ENCODE measurements at places on chromosomes 7 and 10. TPM values are rescaled to one million over a fixed set of nuclear protein-coding genes. Genes with fewer than 3 reads are reported as not detected.

The PLXNA4 gene
- 32.5 TPM for total RNA-seq

The PDE1C gene
- 3.2 TPM for total RNA-seq

The TRDMT1 gene
- total RNA-seq: 13.4 TPM

The HKDC1 gene
- total RNA-seq: 2.0 TPM

The HTR5A gene
- total RNA-seq: not detected

The ACTL6B gene
- not detected for total RNA-seq

The EGR2 gene
- total RNA-seq: 0.32 TPM

The HNRNPA2B1 gene
- total RNA-seq: 168 TPM

The GRM3 gene
- total RNA-seq: not detected

The DOCK1 gene
- total RNA-seq: 69.2 TPM

The CHRM2 gene
- total RNA-seq: not detected

The HABP2 gene
- total RNA-seq: not detected

The OPALIN gene
- not detected for total RNA-seq

The SFRP4 gene
- total RNA-seq: 23.7 TPM

The ASB13 gene
- total RNA-seq: 42.9 TPM

The NAT16 gene
- total RNA-seq: not detected

The PURB gene
- total RNA-seq: 22.7 TPM

The PIP gene
- total RNA-seq: 1.6 TPM

The ARMH3 gene
- 22.4 TPM for total RNA-seq

The DNAJB6 gene
- total RNA-seq: 73.8 TPM

The GNG11 gene
- 40.0 TPM for total RNA-seq

The HPSE2 gene
- total RNA-seq: 8.0 TPM

The GPR22 gene
- total RNA-seq: not detected

The FAM53B gene
- total RNA-seq: 22.8 TPM

The ZNF853 gene
- total RNA-seq: 11.5 TPM

The PIK3AP1 gene
- 14.2 TPM for total RNA-seq

The PTPRE gene
- 42.9 TPM for total RNA-seq

The NEUROD6 gene
- not detected for total RNA-seq

The LIPM gene
- total RNA-seq: not detected

The MOGAT3 gene
- not detected for total RNA-seq

The OR2A7 gene
- 4.2 TPM for total RNA-seq

The SVIL gene
- 60.6 TPM for total RNA-seq

The RNF32 gene
- total RNA-seq: 2.9 TPM

The FAM204A gene
- 71.4 TPM for total RNA-seq

The ADRB1 gene
- total RNA-seq: 1.3 TPM

The ATRNL1 gene
- total RNA-seq: 2.9 TPM

The NXPH1 gene
- total RNA-seq: 0.29 TPM

The ITPRID1 gene
- total RNA-seq: 1.6 TPM

The MSS51 gene
- total RNA-seq: 2.6 TPM

The PWWP2B gene
- 13.4 TPM for total RNA-seq

The BMPER gene
- 1.6 TPM for total RNA-seq

The LRRTM3 gene
- total RNA-seq: not detected

The PNLIP gene
- total RNA-seq: not detected

The OR13A1 gene
- not detected for total RNA-seq

The PTPRZ1 gene
- 0.48 TPM for total RNA-seq

The TRIM8 gene
- 128 TPM for total RNA-seq

The SH2D4B gene
- 0.15 TPM for total RNA-seq

The BAG3 gene
- total RNA-seq: 29.9 TPM

The C10orf105 gene
- total RNA-seq: under 0.01 TPM

The SLC18A3 gene
- not detected for total RNA-seq

The EBLN1 gene
- total RNA-seq: not detected

The AOAH gene
- total RNA-seq: 4.6 TPM

The GBF1 gene
- 32.1 TPM for total RNA-seq
